ENCODE measurements at places on chromosomes 7 and 10.
A peak's percentile ranks its signal among the peaks of the same experiment; 100 is the strongest.

- no peak for DNase-seq
Observed at GRCh38 chr7:5077740-5078139, 32.1 kb downstream of the RBAK start.

- DNase-seq = no peak
Observed at GRCh38 chr7:96997512-96998032, 7.8 kb upstream of the DLX6 start.

- DNase-seq = no peak
Observed at GRCh38 chr10:43966571-43966965, 317.9 kb upstream of the ZNF32 start.

- DNase-seq = no peak
Observed at GRCh38 chr10:70584366-70584765, 18.2 kb downstream of the PRF1 start.

GRCh38 chr7:91249506-91250233 lies 14.6 kb upstream of the FZD1 start:
- DNase-seq = no peak

DNA sequence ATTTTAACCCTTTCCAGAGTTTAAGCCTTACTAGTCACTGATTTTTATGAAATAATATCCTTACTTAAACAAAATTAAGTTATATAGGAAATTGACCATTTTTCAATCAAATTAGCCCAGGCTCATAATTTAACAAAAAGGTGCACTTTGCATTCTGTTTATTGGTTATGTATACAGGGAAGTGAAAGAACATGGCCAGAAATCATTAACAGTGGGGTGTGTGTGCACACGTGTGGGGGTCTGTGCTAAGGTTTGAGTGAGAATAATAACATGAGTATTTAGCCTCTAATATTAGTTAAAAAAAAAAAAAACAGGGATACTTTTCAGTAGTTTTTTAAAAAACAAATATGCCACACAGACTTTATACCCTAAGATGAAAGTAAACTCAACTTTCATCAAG lies 510.5 kb upstream of the PFKP start:
- DNase-seq = no peak

DNA sequence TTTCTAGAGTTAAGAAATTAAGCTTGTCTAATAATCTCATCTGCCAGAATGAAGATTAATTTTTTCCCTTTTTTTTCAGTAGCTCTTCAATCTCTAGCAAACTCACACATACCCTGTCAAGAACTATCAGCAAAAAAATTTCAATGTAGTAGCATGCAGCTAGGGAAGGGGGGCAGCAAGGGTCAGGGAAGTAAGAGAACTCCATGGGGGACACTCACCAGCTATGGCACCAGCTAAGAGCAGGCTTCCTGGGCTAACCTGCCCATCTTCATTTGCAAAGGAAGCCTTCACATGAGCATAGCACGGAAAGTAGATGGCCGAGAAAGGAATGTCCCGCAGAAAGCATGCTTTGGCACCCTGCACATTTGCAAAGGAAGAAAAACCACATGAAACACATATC lies 190.4 kb downstream of the SLC25A13 start:
- no peak for DNase-seq

DNA sequence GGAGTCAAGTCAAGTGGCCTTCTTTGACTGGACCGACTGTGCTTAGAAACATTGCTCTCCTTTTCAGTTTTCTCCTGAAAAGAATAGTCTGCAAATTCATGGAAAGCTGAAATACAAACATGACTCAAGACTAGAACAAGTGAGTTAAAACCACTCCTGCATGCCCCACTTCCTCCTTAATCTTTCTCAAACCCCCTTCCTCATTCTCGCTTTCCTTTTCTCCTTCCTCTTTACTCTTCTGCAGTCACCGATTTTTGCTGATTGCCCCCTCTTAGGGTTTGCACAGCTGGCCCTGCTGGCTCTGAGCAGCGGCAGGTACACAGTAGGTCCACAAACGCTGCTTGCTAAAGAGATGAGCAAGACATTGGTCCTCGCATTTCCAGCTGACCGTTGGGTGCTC lies 34.8 kb upstream of the MKI67 start:
- no peak for DNase-seq

- no peak for DNase-seq
Observed at GRCh38 chr10:25501912-25502311, 327.1 kb downstream of the GPR158 start.

GRCh38 chr10:61341008-61341407 lies 112.2 kb downstream of the TMEM26 start:
- no peak for DNase-seq

- no peak for DNase-seq
Observed at GRCh38 chr7:22291977-22292376, 65.0 kb downstream of the RAPGEF5 start.

DNA sequence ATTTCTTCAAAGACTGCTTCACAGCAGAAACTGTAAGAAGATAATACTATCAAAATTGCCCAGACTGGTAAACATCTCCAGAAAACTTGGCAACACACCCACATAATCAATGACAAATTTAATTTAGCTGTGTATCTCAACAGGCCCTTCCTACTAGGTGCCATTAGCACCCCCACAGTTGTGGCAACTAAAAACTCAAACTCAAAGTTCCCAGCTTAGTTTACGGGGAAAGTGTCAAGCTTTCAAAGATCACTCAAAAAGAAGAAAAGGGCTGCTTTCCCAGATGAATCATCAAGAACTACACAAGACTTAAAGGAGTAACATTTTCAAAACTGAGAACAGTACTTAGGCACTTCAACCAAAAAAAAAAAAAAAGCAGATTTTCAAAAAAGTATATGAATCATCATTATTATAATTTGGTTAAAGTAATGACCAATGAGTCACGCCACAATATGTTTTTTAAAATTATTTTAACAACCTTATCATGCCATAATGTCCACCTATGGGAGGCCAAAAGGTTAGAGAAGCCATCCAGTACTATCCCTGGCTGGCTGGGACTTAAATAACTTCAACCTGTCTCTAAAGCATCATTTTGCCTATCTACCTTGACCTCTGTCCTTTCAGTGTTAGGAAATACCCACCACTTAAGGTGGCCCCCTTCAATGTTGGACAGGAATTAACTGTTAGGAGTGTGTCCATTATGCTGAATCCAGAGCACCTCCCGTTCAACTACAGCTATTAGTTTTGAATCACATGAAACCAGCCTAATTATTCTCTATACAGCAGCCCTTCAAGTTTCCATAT lies 90.8 kb downstream of the ZFAND4 start:
- no peak for DNase-seq

DNA sequence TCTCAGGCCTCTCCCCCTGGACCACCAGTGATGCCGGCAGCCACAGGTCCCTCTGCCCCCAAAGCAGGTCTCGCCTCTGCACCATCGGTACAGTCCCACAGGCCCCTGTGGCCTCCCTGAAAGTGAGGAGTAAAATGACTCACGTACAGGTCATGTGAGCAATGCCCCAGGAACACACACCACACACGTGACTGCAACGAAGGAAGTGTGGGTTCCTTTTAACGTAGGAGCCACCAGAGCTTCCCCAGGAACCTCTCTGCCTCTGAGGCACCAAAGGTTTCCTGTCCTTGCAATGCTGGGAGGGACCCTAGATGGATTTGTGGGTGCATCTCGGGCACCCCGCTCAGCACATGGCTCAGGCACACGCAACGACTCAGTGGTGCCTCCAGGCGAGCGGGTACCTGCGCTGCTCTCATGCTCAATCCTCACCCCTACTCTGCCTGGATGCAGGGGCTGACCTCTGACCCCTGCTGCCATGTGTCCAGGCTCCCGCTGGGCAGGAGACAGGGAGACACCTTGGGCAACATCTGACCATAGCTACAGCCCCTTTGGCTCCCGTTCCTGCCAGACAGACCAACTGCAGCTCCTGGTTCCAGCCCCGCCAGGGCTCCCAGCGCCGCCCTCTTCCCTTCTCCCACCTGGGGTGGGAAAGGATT lies 120.7 kb downstream of the PRKAG2 start:
- DNase-seq = peak; percentile 58

GRCh38 chr10:95208702-95209391 lies 14.8 kb downstream of the ACSM6 start:
- DNase-seq = no peak

- no peak for DNase-seq
Observed at GRCh38 chr10:133476641-133476990, 22.9 kb downstream of the SCART1 start.

GRCh38 chr10:13706175-13706574 lies 119.4 kb downstream of the PRPF18 start:
- no peak for DNase-seq

DNA sequence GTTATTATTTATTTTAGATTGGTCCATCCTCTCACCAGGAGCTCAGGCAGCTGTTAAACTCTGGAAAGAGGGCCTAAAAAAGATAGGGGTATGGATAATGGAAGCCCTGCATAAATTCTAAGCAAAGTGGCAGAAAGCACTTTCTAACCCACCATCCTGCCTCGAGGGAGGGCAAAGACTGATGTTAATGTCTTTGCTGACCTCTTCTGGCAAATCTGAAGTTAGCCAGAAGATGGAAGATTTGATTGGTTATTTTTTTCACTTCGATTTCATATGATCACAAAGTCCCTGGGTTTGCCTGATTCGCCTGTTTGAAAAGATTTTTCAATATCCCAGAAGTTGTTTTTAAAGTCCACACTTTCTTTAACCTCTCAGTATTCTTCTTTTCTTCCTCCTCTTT lies 24.8 kb downstream of the OR9A2 start:
- DNase-seq = peak; percentile 14

GRCh38 chr7:70028620-70029019 lies 430.3 kb downstream of the AUTS2 start:
- no peak for DNase-seq

GRCh38 chr10:11243425-11244222 lies 226.0 kb downstream of the CELF2 start:
- no peak for DNase-seq

GRCh38 chr7:48004032-48004431 lies 24.6 kb upstream of the HUS1 start:
- DNase-seq = no peak

DNA sequence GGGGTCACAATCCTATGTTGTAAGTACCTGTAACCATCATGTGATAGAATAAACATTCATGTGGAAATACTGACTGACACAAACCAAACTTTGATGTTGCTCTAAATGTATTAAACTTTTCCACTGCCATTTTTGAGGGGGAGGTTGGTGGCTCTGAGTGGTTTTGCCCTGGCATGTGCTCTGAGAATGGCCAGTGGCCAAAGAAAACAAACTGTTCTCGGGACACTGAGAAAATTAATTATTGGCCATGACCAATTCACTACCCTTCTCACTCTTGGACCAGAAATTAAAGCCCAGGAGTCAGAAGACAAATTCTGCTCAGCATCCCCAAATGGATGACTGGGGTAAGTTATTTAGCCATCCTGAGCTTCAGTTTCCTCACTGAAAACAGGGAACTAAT lies 195.9 kb downstream of the XPNPEP1 start:
- DNase-seq = no peak

GRCh38 chr10:92822964-92823363 lies 25.4 kb upstream of the EXOC6 start:
- DNase-seq = no peak

GRCh38 chr7:25583621-25584020 lies 355.3 kb upstream of the NPVF start:
- DNase-seq = no peak

DNA sequence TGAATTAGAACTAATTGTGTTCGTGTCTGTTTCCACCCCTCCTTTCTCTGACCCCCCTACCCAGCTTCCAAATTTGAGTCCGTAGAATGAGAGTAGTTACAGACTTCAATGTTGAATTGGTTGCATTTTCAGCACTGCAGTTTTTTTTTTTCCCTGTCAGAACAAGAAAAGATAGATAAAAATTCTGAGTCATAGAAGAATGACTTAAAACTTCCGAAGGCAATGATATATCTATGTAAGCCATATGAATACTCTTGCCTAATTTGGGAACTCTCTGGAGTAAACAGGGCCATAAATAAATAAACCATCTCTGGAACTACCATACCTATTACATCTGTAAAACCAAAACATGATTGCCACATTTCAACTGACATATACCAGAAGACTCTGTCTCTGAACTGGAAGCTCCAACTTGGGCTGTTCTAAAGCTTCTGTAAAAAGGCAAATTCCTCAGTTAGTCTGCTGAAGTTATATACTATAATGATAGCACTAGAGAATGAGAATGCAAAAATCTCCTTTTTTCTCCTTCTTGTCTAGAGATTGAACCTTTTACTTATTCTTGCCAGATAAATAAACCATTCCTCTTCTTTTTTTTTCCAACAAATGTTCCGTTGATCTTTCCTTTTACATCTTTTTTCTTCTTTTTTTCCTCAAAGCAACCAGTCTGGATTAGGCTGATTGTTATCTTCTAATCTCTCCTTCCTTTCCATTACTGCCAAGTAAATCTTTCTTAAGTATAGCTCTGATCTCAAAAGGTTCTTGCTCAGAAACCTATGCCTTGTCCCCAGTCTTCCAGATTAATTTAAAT lies 23.5 kb downstream of the VCL start:
- no peak for DNase-seq

- peak; percentile 10 for DNase-seq
Observed at GRCh38 chr7:73433924-73434700, 534 bp downstream of the FZD9 start.

DNA sequence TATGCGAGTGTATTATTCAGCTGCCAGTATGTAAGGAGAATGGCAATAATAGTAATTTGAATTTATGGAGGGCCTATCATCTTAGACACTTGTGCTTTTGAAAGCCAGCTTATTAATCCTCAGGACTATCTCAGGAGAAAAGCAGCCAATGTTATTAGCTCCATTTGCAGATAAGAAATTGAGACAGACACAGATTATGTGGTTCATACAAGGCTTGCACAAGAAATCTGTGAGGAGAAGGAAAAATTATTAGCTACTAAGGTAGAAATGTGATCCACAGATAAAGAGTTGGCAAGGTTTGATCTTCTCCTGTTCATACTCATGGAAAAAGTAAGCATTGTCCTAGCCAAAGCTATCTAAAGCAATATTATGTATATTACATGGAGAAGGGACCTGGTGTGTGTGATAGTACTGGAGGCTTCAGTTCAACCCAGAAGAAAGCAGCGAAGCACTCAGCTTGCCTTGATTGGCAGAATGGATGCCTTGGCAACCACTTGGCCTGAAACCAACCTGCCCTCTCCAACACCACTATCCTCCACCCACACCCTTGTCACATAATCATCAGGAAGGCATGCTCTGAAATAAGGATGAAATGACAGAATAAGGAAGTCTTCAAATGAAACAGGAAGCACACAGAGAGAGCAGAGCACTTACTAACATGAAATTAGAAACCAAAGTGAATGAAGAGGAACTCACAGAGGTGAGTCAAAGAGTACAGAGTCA lies 18.0 kb downstream of the MACC1 start:
- no peak for DNase-seq

- DNase-seq = no peak
Observed at GRCh38 chr7:132425942-132426341, 150.3 kb downstream of the PLXNA4 start.

GRCh38 chr7:70356787-70357328 lies 758.6 kb downstream of the AUTS2 start:
- no peak for DNase-seq

- peak; percentile 83 for DNase-seq
Observed at GRCh38 chr7:33109005-33109757, at the start of gene RP9. Gene RP9 (minus strand): TSS chr7:33109404. CDS start chr7:33109372, 32 bp downstream.

DNA sequence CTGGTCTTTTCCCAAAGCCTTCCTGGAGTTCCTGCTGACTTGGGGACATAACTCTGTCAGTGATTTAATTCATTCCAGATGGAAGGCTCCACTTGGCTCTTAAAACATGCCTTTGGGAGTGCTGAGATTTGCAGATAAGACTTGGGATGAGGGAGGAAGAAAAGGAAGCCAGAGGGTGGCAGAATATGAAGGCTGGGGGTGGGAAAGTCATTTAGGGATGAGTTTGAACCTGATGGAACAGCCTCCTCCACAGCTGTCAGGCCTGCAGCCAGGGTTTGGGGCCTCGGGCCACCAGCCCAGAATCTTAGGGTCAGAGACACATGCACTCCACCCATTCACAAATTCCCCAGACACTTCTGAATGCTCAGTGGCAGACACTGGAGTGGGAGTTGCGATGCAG lies 28.4 kb upstream of the EIF5AL1 start:
- DNase-seq = no peak
